ENCODE measurements at places on chromosomes 5 and 9.

DNA sequence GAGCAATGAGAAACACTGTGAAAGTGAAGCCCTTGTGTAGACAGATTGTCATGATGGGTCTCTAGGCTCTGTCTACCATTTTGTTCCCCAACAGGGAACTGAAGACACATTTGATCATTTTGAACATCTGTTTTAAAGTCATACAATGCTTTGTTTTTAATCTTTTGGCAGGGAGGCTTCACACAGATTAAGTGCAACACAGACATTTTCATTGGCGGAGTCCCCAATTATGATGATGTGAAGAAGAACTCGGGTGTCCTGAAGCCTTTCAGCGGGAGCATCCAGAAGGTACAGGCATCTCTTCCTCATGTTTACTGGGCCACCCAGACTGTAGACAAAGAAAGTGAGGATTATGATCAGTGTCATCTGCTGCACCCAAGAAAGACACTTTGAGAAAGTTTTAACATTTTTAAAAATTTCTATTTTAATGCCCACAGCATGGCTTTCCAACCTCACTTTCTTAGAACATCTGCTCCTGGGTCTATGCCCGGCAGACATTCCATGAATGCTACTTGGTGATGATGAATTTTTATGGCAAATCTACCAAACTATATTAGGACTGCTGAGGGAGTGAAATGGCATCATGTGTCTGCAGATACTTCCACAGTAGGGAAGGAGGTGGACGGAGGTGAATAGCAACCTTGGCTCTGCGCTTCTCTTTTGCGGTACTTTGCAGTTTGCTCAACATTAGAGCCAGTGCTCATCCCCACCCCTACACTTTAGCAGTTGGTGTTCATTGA lies 121.3 kb downstream of the LIFR start:
- no peak for DNase-seq

GRCh38 chr5:140596321-140596741 lies 31.7 kb downstream of the SLC35A4 start:
- no peak for DNase-seq

DNA sequence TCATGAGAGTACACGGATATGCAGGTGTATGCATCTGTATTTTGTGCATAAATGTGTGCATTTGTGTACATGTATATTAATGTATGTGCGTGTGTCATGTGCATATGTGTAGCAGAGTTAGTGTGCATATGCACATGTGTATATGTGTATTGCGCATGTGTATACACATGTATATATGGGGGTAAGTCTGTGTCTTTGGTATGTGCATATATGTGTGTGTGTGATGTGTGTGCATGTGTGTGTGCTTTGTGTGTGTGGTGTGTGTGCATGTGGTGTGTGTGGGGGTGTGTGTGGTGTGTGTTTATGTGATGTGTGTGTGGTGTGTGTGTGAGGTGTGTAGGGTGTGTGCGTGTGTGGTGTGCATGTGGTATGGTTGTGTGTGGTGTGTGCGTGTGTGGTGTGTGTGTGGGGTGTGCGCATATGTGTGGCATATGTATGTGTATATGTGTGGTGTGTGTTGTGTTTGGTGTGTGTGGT lies 13.1 kb upstream of the CTSL start:
- DNase-seq = no peak

DNA sequence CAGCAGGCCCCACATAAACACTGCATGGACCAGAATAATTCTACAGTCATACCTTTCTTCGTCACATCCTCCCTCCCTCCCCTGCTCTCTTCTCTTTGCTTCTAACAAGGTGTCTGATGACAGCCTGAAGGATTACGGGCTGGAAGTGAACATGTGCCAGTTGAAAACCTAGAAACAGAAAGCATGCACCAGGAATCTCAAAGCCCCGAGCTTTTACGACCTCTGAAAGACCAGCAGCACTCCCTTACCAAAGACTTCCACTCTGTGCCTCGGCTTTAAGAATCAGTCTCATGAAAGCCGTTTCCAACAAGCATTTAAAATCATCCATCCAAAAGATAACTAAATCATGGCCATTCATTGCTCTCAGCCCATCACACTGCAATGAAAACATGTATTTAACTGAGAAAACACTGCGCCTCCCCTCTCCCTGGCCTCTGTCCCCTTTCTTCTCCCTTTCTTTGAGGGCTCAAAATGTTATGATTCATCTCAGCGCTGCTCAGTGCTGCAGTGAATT lies 21.3 kb downstream of the MSX2 start:
- no peak for DNase-seq

DNA sequence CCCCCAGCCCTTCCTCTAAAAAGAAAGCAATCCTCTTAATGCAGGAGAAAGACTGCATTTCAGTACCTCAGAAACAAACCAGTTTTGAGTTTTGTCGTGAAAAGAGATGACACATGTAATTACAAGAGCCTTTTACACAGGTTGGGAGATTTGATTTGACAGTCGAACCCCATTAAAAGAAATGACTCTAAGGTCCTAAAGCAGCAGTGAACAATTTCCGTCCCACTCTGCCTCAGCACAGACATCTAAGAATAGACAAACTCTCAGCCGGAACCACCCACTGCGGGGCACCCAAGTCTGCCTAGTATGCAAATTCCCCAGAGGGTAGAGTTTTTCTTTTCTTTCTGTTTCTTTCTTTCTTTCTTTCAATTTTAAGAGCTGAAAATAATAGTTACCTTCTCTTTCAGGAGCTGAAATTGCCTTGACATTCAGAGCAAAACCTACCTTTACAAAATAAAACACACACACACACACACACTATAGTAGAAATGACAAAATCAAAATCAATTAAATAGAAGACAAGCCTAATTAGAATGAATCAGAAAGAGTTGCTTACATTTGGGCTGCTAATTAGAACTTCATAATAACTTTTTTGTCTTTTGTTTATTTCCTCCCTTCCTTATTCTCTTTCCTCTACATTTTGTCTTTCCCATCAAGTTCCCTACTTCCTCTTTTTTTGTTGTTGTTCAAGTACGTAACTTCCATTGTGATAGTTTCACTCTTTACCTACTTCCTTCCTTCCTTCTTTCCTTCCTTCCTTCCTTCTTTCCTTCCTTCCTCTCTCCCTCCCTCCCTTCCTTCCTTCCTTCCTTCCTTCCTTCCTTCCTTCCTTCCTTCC lies 65.1 kb downstream of the BASP1 start:
- DNase-seq = no peak

DNA sequence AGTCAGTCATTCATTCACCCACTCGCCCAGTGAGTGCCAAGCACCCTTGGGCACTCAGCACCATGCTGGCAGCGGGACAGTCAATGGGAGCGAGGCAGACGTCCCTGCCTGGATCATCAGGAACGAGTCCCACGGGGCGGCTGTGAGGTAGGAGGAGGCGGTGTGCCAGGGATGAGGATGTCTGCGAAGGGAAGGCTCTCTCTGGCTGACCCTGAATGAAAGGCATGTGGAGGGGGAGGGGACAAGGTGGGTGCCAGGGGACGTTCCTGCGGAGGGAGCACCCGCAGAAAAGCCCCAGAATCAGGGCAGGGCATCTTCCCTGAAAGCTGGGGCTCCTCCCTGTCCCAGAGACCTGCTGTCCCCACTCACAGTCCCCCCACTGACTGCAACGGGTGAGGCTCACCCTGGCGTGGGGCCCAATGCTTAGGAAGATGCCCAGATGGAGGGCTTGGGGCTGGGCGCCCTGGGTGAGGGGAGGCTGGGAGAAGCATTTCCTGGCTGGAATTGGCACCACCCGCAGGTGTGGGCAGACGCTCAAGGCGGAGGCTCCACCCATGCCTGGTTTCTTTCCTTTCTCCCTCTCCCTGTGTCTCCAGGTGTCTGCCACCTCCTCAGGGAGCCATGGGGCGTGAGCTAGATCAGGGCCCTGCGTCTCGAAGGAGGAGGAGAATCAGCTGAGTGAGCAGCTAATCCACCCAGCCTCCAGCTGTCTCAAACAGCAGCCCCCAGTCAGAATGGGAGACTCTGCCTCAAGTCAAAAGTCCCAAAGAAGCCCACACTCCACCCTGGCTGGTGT lies 179.0 kb upstream of the PPP1R26 start:
- DNase-seq = no peak

DNA sequence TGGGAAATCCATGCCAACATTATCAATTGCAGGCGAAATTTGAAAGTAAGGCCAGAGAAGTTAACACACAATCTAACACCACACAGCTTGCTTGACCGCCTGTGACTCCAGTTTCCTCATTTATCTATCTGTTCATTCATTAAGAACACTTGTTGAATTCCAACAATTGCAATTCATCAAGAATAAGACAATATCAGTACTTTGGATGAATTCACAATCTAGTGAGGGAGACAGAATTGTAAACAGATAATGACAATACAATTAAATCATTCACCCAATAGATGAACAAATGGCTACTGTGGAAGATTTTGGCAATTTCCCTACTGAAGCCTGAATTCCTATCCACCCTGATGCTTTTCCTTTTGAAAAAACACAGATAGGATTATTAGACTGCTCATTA lies 181.6 kb downstream of the TRIM36 start:
- DNase-seq = no peak

DNA sequence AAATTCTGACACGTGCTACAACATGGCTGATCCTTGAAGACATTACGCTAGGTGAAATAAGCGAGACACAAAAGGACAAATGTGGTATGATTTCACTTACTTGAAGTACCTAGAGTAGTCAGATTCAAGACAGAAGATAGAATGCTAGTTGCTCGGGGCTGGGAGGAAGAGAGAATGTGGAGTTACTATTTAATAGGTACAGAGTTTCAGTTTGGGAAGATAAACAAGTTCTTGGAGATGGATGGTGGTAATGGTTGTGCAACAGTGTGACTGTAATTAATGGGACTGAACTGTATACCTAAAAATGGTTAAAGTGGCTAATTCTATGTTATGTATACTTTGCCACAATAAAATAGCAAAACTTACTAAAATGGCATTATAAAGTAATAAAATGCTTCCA lies 34.4 kb downstream of the PAM start:
- DNase-seq = no peak

- no peak for DNase-seq
These were observed 51.3 kb upstream of the FREM1 start for GRCh38 chr9:14961372-14962068.

DNA sequence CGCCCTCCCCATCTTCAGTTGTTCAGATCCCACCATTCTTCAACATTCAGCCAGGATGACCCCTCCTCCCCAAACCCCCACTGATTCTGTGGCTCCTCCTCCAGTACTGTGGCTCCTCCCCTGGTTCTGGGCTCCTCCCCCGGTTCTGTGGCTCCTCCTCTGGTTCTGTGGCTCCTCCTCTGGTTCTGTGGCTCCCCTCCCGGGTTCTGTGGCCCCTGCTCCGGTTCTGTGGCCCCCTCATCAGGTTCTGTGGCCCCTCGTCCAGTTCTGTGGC lies 32.8 kb downstream of the C5orf15 start:
- DNase-seq = no peak

GRCh38 chr9:123355761-123356431 lies at the start of gene CRB2:
TSS of gene CRB2 (plus strand) at chr9:123356197. CDS start at chr9:123356261, 64 bp downstream.
- DNase-seq = no peak

GRCh38 chr5:157600252-157600651 lies 24.7 kb upstream of the ADAM19 start:
- no peak for DNase-seq

- no peak for DNase-seq
These were observed 140.0 kb upstream of the CDKN2B start for GRCh38 chr9:22148876-22149637.
